ENCODE measurements at places on chromosomes 13 and 19. TPM values are rescaled to one million over a fixed set of nuclear protein-coding genes. Genes with fewer than 3 reads are reported as not detected.

The TNFSF13B gene
- 2.7 TPM for total RNA-seq

The NLRP5 gene
- total RNA-seq = not detected

The CEACAM18 gene
- total RNA-seq = not detected

The PSPN gene
- 2.4 TPM for total RNA-seq

The RXFP2 gene
- total RNA-seq = not detected

The NCAN gene
- not detected for total RNA-seq

The KLF2 gene
- total RNA-seq = 0.76 TPM

The GPX4 gene
- 251 TPM for total RNA-seq

The IFI30 gene
- 11.4 TPM for total RNA-seq

The DIRAS1 gene
- total RNA-seq = 0.55 TPM

The OLFM4 gene
- total RNA-seq = not detected

The CYP2A6 gene
- total RNA-seq = not detected

The SERPINE3 gene
- not detected for total RNA-seq

The TUBB4A gene
- 8.7 TPM for total RNA-seq

The ATF5 gene
- 52.3 TPM for total RNA-seq

The WDR62 gene
- 19.8 TPM for total RNA-seq

The EEF1AKMT1 gene
- 10.3 TPM for total RNA-seq

The MYH14 gene
- not detected for total RNA-seq

The ZNF177 gene
- 3.8 TPM for total RNA-seq

The CNFN gene
- total RNA-seq = 0.53 TPM

The GNA15 gene
- 66.5 TPM for total RNA-seq

The PRR19 gene
- total RNA-seq = 0.29 TPM

The LILRB3 gene
- 1.2 TPM for total RNA-seq

The OR10H1 gene
- not detected for total RNA-seq

The POU4F1 gene
- 0.79 TPM for total RNA-seq

The MAST1 gene
- 5.8 TPM for total RNA-seq

The BICRA gene
- total RNA-seq = 17.9 TPM

The DLL3 gene
- total RNA-seq = 1.1 TPM

The TEX26 gene
- not detected for total RNA-seq
